ENCODE measurements at places on chromosomes 4 and X.

GRCh38 chr4:8144359-8144758 is 14.3 kb downstream of the ABLIM2 start:
- DNase-seq, result no peak

DNA sequence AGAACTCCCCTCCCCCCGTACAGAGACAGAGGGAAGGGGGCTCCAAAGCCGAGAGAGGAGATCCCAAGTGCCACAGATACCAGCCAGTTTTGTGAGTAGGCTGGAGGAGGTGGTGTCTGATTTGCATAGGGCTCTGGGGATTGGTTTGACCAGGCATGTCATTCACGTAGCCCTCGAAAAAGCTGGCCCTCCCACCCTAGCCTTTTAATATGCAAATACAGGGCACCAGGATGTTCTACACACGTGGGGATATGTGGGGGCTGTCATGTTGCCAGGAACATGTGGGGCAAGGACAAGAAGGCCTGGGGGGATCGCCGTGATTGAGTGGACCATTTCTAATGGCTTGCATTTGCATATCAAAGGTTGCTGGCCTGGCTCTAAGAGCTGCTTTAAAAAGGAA is 272.9 kb downstream of the PPP1R2C start:
- DNase-seq, result no peak

DNA sequence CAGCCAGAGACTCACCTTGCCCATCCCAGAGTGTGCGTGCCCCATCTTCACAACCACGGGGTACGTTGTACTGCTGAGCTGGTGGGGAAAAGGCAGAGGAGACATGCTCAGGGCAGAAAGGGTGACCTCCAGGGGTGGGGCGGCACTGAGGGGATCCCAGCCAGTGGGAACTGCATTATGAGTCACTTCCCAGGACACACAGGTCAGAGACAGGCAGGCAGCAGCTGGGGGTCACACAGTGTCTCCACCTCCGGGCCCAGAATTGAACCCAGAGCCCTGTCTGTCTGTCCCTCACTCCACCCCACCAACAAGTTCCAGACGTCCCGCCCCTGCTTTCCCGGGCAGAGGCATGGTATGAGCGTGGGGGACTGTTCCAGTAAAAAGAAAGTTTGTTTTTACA is 4.8 kb upstream of the TIMP1 start:
- DNase-seq, result no peak

DNA sequence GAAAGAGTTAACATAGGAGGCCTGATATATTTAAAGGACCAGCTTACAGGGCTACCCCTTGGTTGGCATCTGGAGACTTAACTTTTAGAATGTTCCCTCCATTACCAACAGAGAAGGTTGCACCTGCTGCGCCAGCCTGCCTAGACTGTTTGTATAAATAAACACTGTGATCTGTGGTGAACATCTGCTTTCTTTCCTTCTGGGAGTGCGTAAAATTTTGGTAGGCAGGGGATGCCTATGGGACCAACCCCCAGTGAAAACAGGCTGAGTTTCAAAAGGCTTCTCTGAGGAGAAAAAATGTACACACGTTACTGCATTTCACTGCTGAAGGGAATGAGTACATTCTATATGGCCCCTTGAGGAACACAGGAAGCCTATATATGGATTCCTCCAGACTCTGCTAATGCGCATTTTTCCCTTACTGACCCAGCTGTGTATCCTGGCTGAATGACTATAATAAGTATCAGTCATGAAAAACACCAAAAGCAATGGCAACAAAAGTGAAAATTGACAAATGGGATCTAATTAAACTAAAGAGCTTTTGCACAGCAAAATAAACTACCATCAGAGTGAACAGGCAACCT is 13.8 kb downstream of the CENPC start:
- DNase-seq, result no peak

GRCh38 chr4:154004507-154005170 is 215.8 kb upstream of the SFRP2 start:
- DNase-seq, result no peak

DNA sequence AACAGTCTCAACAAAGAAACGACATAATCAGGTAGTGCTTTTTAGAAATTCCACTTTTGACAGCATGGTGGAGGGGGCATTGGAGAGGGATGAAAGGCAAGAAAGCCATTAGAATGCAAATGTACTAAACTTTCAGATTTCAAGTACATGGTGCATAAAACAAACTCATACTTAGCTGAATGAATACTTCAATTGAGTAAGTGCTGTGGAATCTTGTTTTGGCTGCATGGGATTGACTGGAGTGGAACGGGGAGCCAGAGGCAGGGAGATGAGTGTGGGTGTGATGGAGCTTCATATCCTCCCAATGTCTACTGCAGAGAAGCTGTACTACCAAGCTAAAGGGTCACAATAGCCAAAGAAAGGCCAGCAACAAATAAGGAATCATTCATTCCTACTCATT is 52.4 kb downstream of the USP46 start:
- no peak for DNase-seq

DNA sequence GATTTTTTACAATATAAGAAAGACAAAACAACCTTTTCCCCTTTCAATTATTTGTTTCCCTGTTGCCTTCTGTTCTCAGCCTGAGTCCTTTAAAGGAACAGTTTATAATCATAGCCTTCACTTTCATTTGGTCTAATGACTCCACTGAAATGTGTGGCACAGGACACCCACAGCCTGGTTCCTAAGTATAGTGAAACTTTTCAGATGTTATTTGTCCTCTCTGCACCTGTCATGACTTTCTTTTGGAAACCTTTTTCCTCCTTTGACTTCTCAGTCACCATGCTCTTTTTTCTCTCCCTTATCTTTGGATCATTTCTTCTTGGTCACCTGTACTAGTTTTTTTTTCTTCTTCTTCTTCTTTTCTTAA is 237.8 kb upstream of the ANXA3 start:
- no peak for DNase-seq

- no peak for DNase-seq
Measured at GRCh38 chrX:115259238-115259875, 25.5 kb upstream of the LRCH2 start.

DNA sequence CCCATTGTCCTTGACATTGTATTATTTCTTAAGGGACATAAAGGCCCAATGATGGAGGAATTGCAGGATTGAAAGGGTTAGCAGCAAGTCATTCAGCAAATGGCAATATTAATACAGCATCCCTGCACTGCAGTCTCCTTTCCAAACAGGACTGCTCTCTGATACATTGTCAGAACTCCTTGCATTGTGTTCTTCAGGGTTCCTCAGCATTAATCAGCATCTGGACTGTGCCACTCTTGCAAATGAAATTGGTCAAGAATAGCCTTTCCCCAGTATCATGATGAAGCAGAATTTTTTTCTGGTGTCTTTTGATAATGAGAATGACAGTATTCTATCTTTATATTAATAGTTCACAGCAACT is 272.6 kb upstream of the HAND2 start:
- no peak for DNase-seq

DNA sequence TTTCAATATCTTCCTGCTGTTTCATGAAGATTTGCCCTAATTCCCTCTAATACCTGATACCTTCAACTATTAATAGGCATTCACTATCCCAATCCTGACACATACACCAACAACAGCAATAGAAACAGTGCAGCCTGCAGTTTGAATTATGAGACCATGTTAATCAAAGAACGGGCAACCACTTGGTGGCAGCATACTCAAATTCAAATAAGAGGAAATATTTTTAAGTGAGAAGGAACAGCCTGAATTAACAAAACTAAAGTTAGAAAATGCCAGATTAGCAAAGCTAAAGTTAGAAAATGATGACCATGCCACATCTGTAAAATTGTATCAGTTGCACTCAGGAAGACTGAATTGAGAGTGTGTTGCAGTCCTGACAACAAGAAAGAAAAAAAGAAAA is 204.9 kb downstream of the SMARCA1 start:
- DNase-seq, result no peak

DNA sequence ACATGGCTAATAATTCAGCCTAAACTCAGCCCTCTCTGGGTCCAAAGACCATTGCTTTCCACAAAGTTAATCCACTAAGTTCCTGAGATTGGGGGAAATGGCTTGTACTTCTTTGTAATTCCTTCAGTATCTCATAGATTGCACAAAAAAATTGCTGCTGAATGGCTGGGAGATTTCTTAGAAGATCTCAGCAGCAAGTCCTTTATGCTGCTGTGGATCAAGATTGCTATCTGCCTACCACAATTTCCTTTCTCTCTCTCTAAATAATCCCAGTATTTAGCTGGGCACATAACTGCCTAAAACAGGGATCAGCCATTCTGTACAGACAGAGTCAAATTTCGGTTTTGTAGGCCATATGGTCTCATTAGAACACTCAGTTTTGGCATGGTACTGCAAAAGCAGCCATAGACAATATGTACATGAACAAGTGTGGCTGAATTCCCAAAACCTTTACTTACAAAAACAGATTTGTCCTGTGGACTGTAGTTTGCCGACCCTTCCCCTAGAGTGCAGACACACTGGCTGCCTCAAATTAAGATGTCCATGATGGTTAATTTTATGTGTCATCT is 18.5 kb upstream of the HOPX start:
- no peak for DNase-seq

- DNase-seq, result no peak
Measured at GRCh38 chrX:153734871-153735270, 10.2 kb downstream of the ABCD1 start.

GRCh38 chr4:1038948-1039492 is 27.6 kb downstream of the FGFRL1 start:
- DNase-seq, result no peak

- no peak for DNase-seq
Measured at GRCh38 chr4:86366920-86367319, 7.1 kb upstream of the MAPK10 start.

DNA sequence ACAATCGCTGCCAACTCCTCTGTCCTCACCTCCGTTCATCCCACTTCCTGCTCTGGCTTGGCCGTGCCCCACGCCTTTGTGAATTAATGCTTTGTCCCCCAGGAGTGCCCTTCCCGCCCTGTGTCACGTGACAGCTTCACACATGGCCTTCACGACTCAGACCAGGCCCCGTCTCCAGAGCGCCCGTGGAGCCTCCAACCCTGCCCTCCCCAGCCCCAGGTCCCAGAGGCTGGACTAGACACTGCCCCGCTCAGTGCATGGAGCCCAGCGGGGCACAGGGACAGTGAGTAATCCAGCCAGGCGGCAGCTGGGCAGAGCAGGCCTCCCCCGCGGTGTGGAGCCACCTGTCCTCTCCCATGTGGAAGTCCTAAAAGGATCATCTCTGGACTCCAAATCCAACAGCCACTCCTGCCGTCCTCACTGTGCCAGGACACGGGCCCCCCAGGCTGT is 7.4 kb downstream of the ADRA2C start:
- no peak for DNase-seq

GRCh38 chr4:82124932-82125786 is 248.6 kb downstream of the HNRNPD start:
- no peak for DNase-seq

- DNase-seq, result peak; percentile 57
Measured at GRCh38 chr4:1345903-1346780, 866 bp upstream of the UVSSA start.

DNA sequence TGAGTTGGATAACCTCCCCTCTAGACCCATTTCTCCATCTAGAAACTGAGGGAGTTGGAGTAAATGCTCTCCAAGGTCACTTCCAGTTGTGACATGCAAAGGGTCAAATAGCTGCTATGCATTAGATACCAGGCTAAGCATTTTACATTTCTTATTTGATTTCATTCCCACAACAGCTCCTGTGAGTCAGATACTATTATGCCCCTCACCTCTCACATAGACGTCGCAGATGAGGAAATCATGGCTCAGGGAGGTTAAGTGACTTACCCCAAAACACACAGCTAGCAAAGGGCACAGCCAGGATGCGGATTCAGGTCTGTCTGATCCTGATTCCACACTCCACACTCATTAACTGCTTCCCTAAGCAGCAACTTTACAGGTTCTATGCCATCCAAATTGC is 57.7 kb downstream of the PRPS1 start:
- no peak for DNase-seq

DNA sequence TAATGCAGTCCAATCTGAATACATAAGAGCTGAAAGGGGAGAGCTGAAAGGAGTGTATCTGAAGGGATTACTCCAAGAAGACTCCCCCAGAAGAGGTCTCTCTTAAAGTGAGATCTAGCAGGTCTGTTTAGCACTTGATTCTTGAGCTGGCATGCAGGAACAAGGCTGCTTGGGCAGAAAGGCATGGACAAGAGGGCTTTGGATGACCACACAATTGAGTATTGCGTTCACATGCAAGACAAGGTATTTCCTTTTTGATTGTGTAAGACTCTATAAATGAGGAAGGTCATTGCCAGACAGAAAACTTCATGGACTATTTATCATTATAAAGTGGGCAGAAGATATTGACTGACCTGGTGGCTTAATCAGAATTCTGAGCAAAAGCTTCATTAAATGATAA is 145.5 kb upstream of the AFF2 start:
- DNase-seq, result no peak

DNA sequence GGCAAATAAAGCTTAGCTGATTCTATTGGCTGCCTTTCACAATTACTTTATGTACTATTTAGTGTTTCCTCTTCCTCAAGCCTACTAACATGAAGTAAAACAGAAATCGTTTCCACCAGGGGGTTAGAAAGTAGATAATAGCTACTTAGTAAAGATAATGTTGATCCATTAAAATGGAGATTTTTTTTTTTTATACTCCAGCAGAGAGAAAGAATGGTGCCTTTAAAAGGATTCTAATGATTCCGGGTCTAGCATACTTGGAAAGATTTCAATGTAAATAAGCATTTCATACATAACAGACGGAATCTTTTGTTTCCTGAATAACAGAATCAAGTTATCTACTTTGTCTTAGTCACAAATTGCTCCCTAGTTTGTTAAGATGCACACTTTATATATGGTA is 37.1 kb downstream of the GK start:
- no peak for DNase-seq

- DNase-seq, result no peak
Measured at GRCh38 chrX:132226169-132226568, 6.9 kb upstream of the RAP2C start.

All from CD4-positive, alpha-beta T cell treated with Interleukin-4 for 4 hours (primary cell).